Right atrium auricular region (tissue), 2 donors: ENCODE measurements at places on chromosomes 6 and 20. TPM values are rescaled to one million over a fixed set of nuclear protein-coding genes. Genes with fewer than 3 reads are reported as not detected.

- H3K4me1 ChIP-seq: no peaks in the 10 kb centered on the region
- H3K27me3 ChIP-seq: no peaks in the 10 kb centered on the region
- H3K27ac ChIP-seq: no peak overlapping the region
- DNase-seq: no peak
- H3K4me3 ChIP-seq: no peak overlapping the region
These were observed 91.8 kb downstream of the ASXL1 start for GRCh38 chr20:32449890-32450401.

DNA sequence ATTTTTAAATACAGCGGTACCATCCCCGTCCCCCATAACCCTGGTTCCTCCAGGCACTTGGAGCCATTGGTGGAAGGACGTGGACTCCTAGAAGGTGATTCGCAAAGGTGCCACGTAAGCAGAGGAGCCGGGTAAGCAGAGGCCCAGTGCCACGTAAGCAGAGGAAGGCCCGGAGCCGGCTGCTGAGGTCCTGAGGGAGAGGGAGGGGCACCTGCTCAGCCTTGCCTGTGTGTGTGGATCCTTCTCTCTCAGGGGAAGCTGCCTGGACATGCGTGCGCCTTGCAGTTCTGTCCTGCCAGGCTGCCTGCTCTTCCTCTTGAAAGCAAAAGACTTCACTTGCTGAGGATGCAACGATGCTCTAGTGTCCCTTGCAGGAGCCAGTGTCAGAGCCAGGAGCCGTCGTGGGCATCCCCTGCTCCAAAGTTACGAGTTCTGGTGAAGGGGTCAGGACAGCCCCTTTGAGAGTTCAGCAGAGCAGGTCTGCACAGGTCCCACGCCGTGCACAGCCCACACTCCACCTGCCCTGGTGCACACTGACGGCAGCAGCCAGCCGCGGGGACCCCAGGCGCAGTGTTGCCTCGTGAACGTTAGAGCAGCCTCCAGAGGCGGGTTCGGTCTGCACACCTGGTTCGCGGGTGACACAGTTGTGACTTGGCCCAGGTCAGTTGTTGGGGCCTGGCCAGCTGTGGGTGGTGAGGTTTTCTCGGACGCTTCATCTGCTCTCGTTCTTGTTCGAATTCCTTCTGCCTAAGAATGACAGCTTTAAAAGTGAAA lies 1.9 kb upstream of the NKAIN4 start:
- H3K4me1 ChIP-seq: no peaks in the 10 kb centered on the region
- H3K36me3 ChIP-seq: no peaks in the 10 kb centered on the region
- peaks cover 29% of the 10 kb centered on the region for H3K27me3 ChIP-seq
- H3K27ac ChIP-seq: no peak overlapping the region

DNA sequence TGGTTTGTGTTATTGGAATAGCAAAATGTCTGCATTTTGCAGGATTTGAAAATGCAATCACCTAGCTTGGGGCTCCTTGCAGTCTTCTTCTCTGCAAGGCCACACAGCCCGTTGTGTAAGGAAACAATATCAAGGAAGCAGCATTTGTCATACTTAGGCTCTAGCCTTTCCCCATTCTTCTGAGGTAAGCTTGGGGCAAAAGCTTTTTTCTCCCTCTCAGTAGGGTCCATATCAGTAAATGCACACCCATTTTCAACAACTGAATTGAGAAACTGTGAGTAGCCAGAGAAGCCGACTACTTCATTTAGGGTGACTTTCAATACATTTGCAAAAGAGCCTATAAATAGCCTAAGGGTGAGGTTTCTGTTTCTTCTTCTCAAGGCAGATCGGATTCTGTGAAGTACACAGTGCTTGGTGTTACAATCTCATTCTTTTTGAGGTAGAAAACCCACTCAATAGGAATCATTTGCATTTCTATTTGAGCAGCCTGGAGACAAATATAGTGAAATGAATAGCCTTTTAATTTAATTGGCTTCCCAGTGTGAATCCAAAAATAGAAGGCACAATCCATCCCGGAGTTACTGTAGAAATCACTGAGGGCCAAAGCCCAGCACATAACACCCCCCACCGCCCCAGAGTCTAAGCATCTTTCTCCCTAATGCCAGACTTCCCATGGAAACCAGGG lies 61.8 kb downstream of the BTBD3 start:
- H3K27me3 ChIP-seq: no peaks in the 10 kb centered on the region
- no peak for DNase-seq
- no peak overlapping the region for H3K27ac ChIP-seq

GRCh38 chr6:129491436-129491835 lies 218.5 kb downstream of the ARHGAP18 start:
- peak overlapping the region; percentile 86 for H3K27ac ChIP-seq
- H3K27me3 ChIP-seq: no peaks in the 10 kb centered on the region
- peaks cover 65% of the 10 kb centered on the region for H3K36me3 ChIP-seq
- no peak for DNase-seq
- H3K4me3 ChIP-seq: no peak overlapping the region

DNA sequence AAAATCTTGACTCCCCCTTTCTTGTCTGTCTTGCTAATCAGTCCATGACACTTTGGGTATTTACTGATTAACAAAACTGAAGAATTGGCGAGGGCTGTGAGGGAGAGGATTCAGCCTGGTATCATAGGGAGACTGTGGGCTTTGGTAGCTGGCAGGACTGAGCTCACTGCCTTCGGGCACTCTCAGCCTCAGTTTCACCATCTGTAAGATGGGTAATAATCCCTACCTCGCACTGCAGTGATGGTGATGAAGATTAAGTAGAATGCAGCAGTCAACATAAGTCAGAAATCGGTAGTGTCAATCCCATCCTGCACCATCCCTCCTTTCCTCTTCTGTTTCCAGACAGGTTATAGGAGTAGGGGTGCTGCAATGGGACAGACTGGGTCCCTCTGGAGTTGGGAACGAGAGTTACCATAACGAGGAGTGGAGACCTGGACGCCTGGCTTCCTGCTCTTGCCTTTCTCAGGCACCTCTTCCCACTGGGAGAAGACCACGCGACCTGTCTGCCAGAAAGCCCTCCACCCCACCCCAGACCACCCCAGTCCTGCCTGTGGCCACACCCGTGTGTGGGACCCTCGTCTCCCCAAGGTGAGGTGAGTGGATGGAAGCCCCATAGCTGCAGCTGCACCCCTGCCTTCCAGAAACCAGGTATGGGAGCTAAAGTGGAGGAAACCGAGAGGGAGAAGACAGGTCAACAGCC lies 99.1 kb downstream of the SNX5 start:
- no peak for DNase-seq
- no peaks in the 10 kb centered on the region for H3K4me1 ChIP-seq
- no peak overlapping the region for H3K27ac ChIP-seq

- DNase-seq: no peak
- no peak overlapping the region for H3K4me3 ChIP-seq
- H3K4me1 ChIP-seq: no peaks in the 10 kb centered on the region
- H3K27ac ChIP-seq: no peak overlapping the region
These were observed 113.1 kb downstream of the BMP7 start for GRCh38 chr20:57153238-57153905.

- H3K27me3 ChIP-seq: no peaks in the 10 kb centered on the region
- DNase-seq: no peak
- no peaks in the 10 kb centered on the region for H3K4me1 ChIP-seq
- no peaks in the 10 kb centered on the region for H3K36me3 ChIP-seq
These were observed 637.4 kb downstream of the MMUT start for GRCh38 chr6:48825501-48826151.

- H3K36me3 ChIP-seq: no peaks in the 10 kb centered on the region
- no peak for DNase-seq
- no peak overlapping the region for H3K4me3 ChIP-seq
These were observed 88.3 kb downstream of the CDYL start for GRCh38 chr6:4864519-4864918.

- no peaks in the 10 kb centered on the region for H3K4me1 ChIP-seq
- no peak overlapping the region for H3K4me3 ChIP-seq
These were observed 154.5 kb downstream of the QRSL1 start for GRCh38 chr6:106783640-106784566.

DNA sequence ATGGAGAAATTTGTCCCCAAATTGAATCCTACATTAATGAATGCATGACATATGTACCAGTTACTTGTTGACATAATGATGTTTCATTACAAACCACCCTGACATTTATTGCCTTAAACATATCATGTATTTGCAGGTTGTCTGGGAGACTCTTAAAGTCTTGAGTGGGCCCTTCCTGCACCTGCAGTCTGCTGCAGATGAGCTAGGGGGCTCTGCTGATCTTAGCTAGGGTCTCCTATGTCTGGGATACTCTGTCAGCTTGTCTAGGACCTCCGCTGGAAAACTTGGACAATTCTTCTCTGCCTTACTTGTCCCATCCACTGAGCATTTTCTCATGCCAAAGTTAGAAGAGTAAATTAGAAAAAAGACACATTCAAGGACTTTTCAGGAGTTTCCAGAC lies 581.6 kb downstream of the HAO1 start:
- no peaks in the 10 kb centered on the region for H3K27me3 ChIP-seq
- H3K36me3 ChIP-seq: no peaks in the 10 kb centered on the region
- DNase-seq: no peak
- no peak overlapping the region for H3K27ac ChIP-seq
- no peaks in the 10 kb centered on the region for H3K4me1 ChIP-seq
- H3K4me3 ChIP-seq: no peak overlapping the region

- H3K36me3 ChIP-seq: peaks cover 85% of the 10 kb centered on the region
- no peak overlapping the region for H3K27ac ChIP-seq
- H3K4me1 ChIP-seq: no peaks in the 10 kb centered on the region
- H3K27me3 ChIP-seq: no peaks in the 10 kb centered on the region
These were observed 73.9 kb downstream of the UBR2 start for GRCh38 chr6:42637681-42638080.

DNA sequence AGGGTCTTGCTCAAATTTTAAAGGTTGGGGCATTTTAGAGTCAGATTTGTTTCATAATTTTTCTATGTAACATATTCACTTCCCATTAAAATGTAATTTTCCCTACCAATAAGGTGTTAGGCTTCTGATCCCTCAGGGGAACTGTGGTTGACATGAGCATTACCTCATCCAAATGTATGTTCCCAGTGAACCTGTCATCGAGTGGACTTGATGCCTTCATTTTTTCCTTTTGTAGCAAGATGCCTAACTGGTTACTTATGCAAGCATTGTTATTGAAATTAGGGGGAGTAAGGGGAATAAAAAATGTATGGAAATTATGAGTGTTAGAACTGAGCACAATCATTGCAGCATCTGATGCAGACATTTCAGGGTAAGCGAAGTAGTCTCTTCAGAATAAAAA lies 360.5 kb downstream of the BCKDHB start:
- no peak overlapping the region for H3K4me3 ChIP-seq
- H3K36me3 ChIP-seq: no peaks in the 10 kb centered on the region
- H3K27me3 ChIP-seq: no peaks in the 10 kb centered on the region

DNA sequence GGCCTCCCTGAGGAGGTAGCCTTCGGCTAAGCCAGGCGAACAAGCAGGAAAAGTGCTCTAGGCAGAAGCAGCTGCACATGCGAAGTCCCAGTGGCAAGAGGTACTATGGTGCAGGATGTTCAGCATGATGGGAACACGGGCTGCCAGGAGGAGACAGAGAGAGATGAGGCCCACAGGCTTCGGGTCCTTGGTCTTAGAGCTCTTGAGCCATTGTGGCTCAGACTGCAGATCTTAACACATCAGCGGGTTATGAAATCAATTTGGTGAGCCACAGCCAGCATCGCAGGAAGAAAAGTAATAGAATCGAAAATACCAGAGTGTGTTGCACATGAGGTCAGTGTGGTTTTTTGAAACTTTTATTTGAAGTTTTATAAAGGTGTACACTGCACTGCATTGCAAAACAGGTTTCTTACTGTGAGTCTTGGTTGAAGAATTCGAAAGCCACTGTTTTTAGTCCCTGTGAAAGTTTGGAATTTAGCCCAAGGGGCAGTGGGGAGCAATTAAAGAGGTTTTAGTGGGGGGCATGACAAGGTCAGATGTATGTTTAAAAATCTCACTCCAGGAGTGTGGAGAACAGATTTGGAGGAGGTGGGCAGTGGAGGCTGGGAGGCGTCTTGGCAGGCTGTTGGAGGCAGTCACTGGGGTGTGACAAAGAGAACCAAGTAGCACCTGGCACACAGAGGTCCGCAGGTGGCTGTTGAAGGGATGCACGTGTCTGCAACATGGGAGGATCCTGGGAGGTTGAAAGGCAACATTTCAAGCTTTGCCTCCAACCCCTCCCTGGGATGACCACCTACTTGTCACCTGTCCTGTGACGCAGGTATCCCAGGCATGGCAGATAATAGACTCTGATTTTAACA lies 69.3 kb downstream of the EYA2 start:
- no peak for DNase-seq
- no peak overlapping the region for H3K4me3 ChIP-seq
- H3K27ac ChIP-seq: no peak overlapping the region
- H3K36me3 ChIP-seq: no peaks in the 10 kb centered on the region

GRCh38 chr20:63540417-63541186 lies 3.4 kb upstream of the PTK6 start:
- no peaks in the 10 kb centered on the region for H3K4me1 ChIP-seq
- H3K4me3 ChIP-seq: no peak overlapping the region
- no peaks in the 10 kb centered on the region for H3K27me3 ChIP-seq
- no peak overlapping the region for H3K27ac ChIP-seq

DNA sequence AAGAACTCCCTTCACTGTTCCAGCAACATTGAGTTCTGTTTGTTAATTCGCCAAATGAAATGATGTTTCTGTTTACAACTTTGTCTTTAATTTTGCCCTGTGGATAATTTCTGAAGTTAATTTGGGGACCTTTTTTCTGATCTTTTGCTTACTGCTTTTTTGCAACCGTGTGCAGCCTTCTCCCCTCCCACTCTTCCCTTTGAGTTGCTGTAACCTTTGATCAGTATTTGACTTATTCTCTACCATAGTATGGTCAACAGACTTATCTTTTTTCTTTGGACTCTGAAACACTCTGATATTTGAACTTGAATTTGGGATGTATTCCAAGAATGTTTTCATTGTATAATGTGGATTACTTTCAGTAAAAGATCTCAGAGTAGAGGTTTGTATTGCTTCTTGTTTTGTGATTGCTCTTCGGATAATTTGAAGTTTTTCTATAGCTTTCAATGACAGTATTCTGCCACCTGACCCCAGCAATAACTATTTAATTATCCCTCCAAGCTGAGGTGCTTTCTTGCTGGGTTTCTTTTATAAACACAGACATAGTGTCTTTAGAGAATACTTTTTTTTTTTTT lies 46.2 kb downstream of the LRRN4 start:
- H3K4me1 ChIP-seq: no peaks in the 10 kb centered on the region
- peak overlapping the region; percentile 86 for H3K27ac ChIP-seq
- peak overlapping the region; percentile 87 for H3K4me3 ChIP-seq
- no peaks in the 10 kb centered on the region for H3K27me3 ChIP-seq
- no peak for DNase-seq

- peaks cover 13% of the 10 kb centered on the region for H3K36me3 ChIP-seq
- no peaks in the 10 kb centered on the region for H3K27me3 ChIP-seq
- no peak overlapping the region for H3K27ac ChIP-seq
- no peaks in the 10 kb centered on the region for H3K4me1 ChIP-seq
- no peak overlapping the region for H3K4me3 ChIP-seq
These were observed 6.2 kb downstream of the RWDD2A start for GRCh38 chr6:83199173-83199862.

The OSER1 gene
- total RNA-seq: 30.8 TPM

The FAM209B gene
- total RNA-seq: not detected

The OR2J3 gene
- not detected for total RNA-seq

The WFDC10B gene
- not detected for total RNA-seq

The GPSM3 gene
- 3.6 TPM for total RNA-seq

The EDN1 gene
- 9.0 TPM for total RNA-seq

The VGLL2 gene
- 4.2 TPM for total RNA-seq
